CD4-positive, alpha-beta T cell treated with Interferon alpha-2 for 1 hour (primary cell): ENCODE measurements at places on chromosomes 5 and 9.

DNA sequence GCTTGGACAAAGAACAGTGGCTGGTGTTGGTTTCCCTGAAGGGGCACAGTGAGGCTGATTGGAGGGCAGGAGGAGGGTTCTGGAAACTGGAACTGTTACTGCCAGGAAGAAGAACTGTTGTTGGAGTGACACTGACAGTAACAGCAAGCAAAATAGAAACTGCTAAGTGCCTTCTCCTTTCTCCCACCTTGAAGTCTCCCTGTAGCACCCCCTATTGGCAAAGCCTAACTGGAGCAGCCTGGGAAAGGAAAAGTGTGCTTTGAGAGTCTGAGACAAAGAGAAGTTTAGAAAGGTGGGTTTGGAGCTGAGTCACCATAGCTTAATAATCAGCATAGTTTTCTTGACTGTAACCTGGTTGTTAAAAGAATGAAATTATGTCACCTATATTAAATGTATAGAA, 2.5 kb upstream of the TMEM174 start:
- peak; percentile 26 for DNase-seq

DNA sequence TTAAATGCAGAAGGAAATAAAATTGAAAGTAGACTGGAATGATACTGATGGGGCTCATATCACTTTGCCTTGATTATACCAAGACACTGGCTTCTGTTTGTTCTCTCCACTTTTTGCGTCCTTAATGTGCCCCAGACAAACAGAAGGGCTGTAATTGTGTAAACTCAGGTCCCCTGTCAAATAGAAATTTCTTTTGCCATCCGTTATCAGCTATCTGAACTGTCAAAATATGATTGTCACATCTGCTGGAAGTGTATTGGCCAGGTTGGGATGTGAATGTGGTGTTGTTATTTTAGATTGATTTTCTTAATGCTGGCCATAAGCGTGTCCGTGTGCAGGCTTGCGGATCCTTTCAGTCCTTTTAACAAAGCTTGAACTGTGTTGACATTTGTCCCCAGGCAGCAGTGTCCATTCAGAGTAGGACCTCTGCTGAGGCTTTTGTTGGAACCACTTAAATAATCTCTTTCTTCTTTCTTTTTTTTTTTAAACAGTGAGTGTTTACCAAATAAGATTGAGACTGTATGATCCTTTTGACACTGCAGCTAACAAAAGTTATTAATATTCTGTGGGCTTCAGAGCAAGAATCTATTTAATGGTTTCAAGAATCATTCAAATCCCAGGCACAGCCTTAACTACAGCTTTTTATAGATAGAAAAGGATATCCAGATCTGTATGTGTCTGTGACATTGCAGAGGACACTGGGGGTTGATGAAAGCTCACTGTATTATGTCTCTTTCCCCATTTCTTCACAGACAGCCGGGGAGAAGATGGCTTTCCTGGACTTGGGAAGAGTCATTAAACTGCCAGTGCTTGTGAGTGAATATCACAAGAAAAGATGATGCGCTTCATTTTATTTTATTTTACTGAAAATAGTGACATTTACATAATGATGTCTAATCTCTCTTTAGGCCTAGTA, 171.7 kb downstream of the ZNF608 start:
- DNase-seq = no peak

DNA sequence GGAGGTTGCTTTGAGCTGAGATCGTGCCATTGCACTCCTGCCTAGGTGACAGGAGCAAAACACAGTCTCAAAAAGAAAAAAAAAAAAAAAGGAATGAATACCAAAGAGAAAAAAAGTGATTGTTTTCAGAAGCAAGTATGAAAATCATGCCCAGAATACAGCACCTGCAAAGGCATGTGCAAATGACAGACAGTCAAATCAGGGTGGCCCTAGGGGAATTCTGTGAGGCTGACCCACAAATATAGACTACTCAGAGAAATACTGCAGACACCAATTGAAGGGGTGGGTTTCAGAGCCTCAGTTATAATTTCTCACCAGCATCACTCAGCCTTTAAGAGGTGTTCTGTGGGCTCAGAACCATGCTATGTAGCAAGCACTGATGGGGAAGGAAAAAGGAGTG, 28.6 kb downstream of the DCAF12 start:
- DNase-seq = no peak

GRCh38 chr5:29897916-29898315, 1295.6 kb upstream of the CDH6 start:
- DNase-seq = no peak

- DNase-seq = no peak
Measured at GRCh38 chr5:95809414-95809960, 13.0 kb downstream of the GLRX start.

DNA sequence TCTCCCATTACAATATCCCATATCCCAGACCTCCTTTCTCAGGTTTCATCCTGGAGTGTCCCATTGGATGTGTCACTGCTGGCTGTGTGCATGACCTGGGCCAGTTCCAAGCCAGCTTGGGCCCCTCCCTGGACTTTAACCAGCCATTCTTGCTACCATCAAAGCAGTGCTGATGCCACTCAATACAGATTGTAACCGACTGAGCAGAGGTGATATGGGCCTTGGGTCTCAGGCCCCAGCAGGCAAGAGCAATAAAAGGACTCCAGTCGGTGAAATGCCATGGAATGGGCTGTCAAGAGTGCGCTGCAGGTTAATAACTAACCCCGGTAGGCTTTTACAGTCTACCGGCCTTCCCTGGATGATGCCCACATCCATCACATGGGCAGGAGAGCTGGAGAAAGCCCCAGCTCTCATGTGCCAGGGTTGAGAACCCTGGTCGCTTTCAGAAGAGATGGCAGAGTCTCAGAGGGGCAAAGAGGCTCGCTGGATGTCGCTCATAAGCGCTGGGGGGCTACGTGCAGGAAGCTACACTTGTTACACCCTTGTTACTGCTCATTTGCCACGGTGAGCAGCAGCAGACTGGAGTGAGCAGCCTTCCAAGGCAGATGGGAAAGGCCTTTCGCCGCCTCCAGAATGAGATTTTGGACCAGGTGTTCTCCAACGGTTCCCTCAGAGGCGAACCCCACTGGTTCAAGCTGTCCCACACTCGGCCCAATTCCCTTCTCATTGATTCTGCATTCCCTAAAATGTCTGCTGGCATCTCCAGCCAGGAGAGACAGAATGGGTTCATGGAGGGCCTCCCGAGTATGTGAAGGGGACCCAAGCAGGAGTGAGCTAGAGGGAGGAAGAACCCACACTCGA, 13.2 kb downstream of the EPB41L4B start:
- DNase-seq = no peak

GRCh38 chr9:94084314-94084713, at the start of gene PTPDC1:
Gene PTPDC1 (plus strand): TSS chr9:94084464. CDS start chr9:94084531, 67 bp downstream.
- DNase-seq = no peak

DNA sequence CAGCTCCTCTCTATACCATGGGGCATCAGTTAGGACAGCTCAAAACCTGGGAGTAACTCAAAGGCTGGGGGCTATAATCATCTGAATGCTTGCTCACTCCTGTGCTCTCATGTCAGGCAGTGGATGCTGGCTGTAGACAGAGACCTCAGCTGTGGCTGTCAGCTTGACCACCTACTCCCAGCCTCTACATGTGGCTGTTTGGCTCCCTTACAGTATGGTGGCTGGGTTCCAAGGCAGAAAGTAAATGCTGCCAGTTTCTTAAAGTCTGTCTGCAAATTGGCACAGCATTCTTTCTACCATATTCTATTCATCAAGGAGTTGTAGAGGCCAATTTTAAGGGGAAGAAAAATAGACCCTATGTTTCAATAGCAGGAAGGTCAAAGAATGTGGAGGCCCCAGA, 66.9 kb downstream of the TMC1 start:
- no peak for DNase-seq
